Left kidney (tissue), 8 donors: ENCODE measurements at places on chromosomes 6 and 20.

- DNase-seq, result no peak
These were observed 108.5 kb downstream of the DHX35 start for GRCh38 chr20:39070484-39071231.

- no peak for DNase-seq
These were observed 104.7 kb downstream of the BMP7 start for GRCh38 chr20:57161478-57162361.

DNA sequence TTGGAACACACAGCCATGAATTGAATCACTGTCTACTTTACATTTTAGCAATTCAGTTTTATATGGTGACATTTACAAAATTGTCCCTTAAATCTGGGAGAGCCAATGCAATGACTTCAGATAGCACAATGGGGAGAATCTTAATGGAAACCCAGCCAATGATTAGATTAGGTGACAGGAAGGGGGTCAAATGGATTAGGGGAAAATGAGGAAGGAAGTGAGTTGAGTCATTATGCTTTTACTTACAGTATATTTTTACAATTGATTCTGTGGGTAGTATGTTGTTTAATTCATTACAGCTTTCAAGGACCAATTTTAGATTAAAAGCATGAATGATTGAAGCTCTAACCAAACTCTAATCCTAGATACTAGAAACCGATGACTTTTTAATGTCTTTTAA is 229.8 kb downstream of the SOX4 start:
- DNase-seq, result no peak

DNA sequence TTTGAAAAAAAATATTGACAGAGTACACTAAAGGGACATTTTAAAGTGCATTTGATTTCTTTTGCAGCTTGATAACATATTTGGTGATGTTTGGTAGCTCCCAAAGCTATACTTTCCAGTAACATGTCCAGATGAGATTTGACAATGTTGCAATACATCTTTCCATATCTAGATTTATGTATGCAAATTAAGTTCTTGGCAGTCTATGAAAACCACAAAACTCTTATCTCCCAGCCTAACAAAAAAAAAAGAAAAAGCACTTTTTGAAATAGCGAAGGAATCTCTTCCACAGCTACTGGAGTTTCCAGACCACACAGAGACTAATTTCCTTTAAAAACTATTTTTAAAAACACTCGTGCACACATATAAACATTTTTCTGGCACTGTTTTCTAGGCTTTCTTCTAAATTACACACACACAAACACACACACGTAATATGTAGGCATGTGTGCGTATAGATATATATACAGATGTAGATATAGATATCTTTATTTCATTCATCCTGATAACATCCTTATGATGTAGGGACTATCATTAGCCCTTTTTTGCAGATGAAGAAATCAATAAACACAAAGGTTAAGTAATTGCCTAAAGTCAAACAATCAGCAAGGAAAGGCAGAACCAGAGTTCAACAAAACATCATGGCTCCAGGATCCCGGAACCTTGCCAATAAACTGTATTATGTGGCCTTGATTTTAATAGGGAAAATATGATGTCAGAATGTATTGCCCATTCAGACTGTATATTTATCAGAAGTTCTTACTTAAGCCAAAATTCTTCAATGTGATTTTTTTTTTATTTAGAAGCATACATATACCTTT is 93.3 kb downstream of the ADGRB3 start:
- no peak for DNase-seq

DNA sequence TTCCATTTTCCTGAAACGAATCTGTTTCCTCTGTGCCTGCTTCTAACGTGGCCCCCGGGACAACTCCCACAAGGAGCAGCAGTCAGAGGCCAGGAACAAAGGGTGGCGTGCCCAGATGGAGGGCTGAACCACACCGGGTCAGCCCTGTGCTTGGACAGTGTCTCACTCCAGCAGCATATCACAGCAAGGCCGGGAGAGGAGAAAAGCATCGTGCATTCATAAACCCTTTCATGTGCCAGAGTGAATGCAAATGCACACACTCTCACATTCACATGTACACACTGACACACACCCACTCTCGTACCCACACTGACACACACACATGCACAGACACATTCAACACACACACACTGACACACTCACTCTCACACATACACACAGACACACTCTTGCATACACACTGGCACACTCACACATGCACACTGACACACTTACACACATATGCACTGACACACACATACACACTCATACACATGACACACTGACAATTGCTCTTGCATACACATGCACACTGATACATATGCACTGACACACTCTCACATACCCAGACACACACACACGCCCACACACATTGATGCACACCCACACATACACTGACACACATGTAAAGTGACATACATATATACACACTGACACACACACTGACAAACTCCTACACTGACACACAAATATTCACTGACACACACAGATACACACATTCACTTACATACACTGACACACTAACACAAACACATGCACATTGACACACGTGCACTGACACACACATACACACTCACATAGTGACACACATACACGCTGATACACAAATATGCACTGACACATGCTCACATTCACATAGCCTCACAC is 237.0 kb downstream of the LRFN2 start:
- no peak for DNase-seq

DNA sequence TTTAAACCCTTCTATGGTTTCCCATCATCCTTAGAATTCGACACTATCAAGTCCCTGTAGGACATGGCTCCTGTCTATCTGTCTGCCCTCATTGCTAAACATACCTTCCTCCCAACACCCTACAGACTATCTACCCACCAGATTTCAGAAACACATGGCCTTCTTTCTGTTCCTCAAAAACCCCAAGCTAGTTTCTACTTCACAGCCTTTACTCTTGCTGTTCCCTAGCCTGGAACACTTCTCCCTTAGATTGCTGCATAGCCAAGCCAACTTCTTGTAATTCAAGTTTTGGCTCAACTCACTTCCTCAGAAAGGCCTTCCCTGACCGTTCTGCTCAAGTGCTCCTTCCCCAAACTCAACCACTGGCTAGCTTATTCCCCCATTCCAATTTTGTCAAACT is 156.2 kb downstream of the BTBD9 start:
- no peak for DNase-seq
